ENCODE measurements at places on chromosomes 4 and X. TPM values are rescaled to one million over a fixed set of nuclear protein-coding genes. Genes with fewer than 3 reads are reported as not detected.

- DNase-seq: no peak
Observed at GRCh38 chr4:123966990-123967769, 570.6 kb downstream of the SPRY1 start.

- DNase-seq: no peak
Observed at GRCh38 chrX:8823698-8824097, 22.5 kb upstream of the FAM9A start.

- DNase-seq: no peak
Observed at GRCh38 chrX:866441-866990, 235.9 kb downstream of the SHOX start.

- DNase-seq: no peak
Observed at GRCh38 chr4:8198206-8198905, 734 bp upstream of the SH3TC1 start.

- DNase-seq: no peak
Observed at GRCh38 chr4:384311-385010, 46.8 kb downstream of the ZNF141 start.

GRCh38 chr4:138398322-138398721 is 156.2 kb upstream of the SLC7A11 start:
- no peak for DNase-seq

DNA sequence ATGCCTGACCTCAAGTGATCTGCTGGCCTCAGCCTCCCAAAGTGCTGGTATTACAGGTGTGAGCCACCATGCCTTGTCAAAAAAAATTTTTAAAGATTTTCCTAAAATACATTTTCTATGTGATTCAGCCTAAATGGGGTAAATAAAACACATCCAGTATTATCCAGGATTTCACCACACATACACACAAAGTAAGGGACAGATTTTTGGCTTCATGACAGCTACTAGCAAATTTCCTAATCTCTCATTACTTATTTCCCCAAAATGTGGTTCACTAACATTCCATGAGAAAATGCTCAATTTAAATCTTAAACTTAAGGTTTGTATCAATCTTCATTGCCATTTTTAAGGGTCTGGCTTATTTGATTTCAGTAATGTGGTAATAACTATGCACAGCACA is 348.5 kb upstream of the INTU start:
- DNase-seq: no peak

Gene USP51
- total RNA-seq: 4.9 TPM

DNA sequence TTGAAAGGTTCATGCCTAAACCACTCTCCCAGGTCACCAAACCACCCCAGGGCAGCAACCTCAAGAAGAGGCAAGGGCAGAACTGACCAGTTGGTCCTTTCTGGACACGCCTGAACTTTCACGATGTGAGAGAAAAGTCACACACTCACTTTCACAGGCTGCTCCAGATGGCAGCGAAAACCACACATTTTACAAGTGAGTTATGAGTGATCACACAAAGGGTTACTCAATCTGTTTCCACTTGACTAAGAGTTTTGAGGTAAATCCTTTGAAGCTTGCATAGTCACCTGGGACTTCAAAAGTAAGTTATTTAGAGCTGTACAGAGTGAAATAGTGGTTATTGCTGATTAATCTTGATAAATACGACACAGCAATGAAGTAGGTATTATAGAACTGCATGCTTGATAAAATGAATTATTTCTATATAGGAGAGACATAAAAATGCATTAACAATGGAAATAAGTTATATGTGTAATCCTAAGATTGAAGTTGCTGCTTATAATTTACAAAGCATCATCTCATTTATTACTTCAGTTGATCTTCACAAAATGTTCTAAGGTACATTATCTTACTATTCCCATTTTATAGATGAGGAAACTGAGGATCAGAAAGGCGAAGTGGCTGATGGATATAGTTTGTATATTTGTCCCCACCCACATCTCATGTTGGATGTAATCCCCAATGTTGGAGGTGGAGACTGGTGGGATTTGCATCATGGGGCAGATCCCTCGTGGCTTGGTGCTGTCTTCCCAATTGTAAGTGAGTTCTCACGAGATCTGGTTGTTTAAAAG is 103.0 kb upstream of the KLF3 start:
- peak; percentile 2 for DNase-seq

GRCh38 chrX:150542846-150543229 is 25.6 kb upstream of the MTM1 start:
- DNase-seq: no peak

Gene OGT
- total RNA-seq: 313 TPM

GRCh38 chr4:7691982-7692381 is 247.7 kb downstream of the AFAP1 start:
- DNase-seq: no peak

DNA sequence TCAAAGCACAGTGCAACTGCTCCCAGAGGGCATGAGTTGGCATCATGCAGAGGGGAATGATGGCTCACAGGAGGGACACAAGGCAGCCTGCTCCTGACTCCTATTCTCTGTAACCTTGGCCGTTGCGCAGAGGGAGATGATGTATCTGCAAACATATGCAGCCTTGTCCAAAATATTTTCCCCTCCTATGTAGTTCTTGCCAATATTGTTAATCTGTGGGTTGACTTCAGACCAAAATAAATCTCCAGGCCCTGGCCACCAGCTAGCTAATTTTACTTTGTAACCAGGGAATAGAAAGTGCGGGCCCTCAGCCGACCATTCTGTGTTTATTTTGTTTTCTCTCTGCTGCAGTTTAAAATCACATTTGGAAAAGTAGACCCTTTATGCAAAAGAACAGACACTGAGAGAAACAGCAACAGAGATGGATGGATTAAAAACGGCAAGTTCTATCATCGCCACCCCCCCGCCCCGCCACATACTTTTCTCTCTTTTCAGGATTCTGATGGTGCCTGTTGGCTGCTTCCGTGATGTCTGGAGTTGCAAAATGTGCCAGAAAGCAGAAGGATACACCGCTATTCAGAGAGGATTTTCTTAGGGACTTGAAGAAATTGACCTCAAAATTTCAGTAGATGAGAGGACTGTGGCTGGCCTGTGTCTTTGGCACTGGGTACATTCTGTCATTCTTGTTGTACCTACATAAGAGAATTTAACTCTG is 185.3 kb upstream of the BCOR start:
- DNase-seq: no peak

DNA sequence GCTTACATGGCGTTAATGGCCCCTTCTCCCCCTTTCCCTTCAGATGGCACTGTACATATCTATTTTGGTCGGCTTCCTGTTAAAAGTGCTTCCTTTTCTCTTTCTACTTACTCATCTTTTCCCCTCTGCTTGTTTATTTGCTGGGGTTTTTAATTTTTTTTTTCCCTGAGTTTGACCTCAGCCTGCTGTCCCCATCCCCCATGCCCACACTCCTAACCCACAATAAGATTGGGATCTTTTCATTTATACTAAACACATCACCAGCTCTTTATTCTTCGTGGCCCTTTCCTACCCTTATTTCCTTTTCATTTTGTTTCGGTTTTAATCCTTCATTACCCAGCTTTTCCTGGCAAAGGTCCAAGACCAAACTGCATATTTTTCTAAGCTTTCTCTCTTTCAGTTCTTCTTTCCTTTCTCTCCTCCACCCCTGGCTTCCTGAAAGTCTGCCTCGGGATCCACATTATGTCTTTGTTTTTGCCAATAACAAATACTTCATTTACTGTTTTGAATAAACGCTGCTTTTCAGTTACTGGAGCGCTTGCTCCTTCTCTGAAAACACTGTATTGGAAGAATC is 152.0 kb upstream of the USP9X start:
- DNase-seq: peak; percentile 10

- DNase-seq: no peak
Observed at GRCh38 chr4:30753316-30753715, 33.1 kb downstream of the PCDH7 start.

GRCh38 chr4:39480902-39481695 is 22.2 kb downstream of the LIAS start:
- DNase-seq: no peak

Gene CT55
- not detected for total RNA-seq

Gene FAM184B
- total RNA-seq: 0.08 TPM

Measured in naive thymus-derived CD4-positive, alpha-beta T cell (primary cell).